ENCODE measurements at places on chromosomes 1 and 21. TPM values are rescaled to one million over a fixed set of nuclear protein-coding genes. Genes with fewer than 3 reads are reported as not detected.

GRCh38 chr1:240722788-240723187 lies 110.8 kb upstream of the GREM2 start:
- DNase-seq: no peak

DNA sequence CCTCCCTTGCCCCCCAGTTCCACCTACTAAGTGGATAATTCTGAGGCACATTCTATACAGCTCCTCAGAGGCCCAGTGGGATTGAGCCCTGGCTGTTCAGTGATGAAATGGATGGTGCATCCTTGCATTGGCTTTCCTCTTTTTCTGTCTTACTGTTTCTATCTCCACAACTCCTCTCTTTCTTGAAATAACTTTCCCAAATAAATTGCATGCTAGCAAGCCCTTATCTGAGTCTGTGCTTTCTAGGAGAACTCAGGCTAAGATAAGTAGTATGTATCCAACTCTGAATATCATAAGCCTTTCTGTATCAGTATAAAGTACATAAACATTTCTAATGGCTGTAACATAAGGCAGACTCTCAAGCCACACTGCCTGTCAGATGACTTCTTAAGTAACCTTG lies 603.8 kb upstream of the USP24 start:
- no peak for DNase-seq

DNA sequence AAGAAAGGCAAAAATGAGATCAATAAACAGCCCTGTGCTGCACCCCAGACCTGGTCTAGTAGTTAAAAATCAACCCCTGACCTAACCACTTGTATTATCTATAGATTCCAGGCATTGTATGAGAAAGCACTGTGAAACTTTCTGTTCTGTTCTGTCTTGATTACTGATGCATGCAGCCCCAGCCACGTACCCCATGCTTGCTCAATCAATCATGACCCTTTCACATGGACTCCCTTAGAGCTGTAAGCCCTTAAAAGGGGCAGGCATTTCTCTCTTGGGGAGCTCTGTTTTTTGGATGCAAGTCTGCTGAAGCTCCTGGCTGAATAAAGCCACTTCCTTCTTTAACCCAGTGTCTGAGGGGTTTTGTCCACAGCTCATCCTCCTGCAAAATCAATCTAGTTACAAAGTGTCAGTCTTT lies 24.2 kb upstream of the CD34 start:
- DNase-seq: no peak

The NFIA gene
- polyA plus RNA-seq: 7.3 TPM

Measured in small intestine (tissue), 16 donors.